ENCODE measurements at places on chromosomes 6 and 20.
A peak's percentile ranks its signal among the peaks of the same experiment; 100 is the strongest.

DNA sequence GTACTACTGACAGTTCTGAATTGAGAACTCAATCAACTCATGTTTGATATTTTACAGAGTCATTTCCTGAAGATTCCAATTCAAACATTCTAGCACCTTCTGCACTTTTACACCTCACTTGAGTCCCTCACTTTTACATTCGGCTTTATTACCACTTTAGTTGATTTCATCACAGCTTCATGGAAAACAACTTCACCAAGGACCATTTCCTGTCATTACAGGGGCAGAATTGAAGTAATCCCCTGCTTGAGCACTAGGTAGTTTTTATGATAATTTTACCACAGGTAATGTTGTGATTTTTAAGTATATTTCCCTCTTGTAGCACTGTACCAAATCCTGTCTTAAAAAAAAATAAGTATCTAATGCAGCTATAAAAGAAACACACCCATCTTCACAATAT is 312.9 kb downstream of the BTBD9 start:
- DNase-seq: no peak

DNA sequence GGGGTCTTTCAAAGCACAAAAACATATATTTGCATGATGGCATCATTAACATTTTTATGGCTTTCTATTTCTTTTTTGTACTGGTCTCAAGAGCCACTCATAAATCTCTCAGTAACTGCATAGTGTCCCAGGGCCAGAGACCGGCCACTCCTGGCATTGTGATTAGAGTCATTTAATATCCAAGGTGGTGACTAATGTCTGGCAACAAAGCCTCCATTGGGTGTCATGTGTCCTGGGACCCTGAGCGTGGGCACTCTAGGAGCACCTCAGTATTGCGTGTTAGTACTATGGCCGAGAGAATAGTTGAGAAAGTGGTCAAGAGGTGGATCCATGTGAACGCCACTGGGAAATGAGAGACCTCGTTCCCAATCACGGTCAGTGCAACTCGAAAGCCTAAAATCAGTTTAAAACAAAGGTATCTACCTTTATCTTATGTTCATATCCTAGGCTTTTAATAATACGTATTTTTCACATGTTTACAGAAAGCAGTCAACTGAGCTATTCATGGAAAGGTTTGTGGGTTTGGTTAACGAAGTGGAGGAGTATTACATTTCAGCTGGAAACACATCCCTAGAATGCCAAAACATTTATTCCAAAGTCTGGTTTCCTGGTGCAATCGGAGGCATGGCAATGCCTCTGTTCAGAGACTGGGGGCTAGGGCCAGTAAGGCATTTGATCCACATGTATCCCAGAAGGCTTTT is 2.7 kb upstream of the ESR1 start:
- DNase-seq: no peak

- no peak for DNase-seq
Observed at GRCh38 chr6:71675386-71675785, 211.0 kb upstream of the RIMS1 start.

GRCh38 chr6:166798652-166799051 is 157.7 kb downstream of the RNASET2 start:
- no peak for DNase-seq

GRCh38 chr6:99305021-99305554 is 44.4 kb downstream of the FAXC start:
- no peak for DNase-seq

- peak; percentile 50 for DNase-seq
Observed at GRCh38 chr6:13395272-13396237, 67.2 kb upstream of the TBC1D7 start.

DNA sequence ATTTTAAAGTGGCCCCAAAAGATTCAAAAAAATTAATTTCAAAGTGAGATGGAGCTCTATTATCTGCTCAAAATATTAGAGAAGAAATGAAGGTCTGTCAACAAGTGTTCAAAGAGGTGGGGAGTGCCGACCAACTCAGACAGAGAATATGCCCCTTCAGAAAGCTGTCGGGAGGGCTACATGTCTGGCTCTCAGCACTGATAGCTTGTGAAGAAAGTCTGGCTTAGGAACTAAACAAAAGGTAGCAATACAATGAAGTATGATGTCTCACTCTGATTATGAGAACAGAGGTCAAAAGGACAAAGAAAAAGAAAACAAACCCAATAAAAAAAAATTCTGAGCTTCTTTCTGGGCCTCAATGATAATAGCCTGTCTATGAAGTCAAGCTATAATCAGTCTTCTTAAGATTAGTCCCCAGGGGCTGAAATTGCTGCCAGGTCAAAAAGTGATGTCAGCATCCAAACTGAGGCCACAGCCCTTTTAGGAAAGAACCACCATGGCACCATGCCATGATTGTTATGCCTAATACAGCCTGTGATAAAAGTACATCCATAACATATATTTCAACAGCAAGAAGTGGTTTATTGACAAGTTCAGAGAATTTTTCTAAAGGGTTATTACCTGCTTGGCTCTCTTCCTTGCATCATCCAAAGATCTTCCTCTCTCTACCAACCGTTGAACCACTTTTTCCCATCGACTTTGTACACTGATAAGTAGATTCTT is 150.9 kb downstream of the DST start:
- no peak for DNase-seq

DNA sequence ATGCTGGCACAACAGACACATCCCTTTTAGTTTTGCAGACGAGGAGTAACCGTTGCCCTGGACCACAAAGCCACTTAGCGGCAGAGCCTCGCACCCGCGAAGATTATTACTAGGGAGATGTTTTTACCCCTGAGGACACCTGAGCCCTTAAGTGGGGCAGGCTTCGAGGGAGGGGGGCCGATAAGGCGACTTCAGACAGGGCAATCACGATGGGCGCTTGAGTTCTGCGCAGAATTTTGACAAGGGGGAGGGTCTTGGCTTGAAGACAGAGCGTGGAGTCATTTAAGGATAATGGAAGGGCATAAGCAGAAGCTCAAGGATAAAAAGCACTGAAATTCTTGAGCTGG is 650 bp upstream of the TTK start:
- DNase-seq: peak; percentile 37

- DNase-seq: no peak
Observed at GRCh38 chr6:8904754-8905153, 469.4 kb upstream of the SLC35B3 start.

GRCh38 chr6:16333580-16333979 is 95.2 kb downstream of the GMPR start:
- no peak for DNase-seq

- DNase-seq: no peak
Observed at GRCh38 chr6:34638834-34639736, 57.5 kb downstream of the ILRUN start.

DNA sequence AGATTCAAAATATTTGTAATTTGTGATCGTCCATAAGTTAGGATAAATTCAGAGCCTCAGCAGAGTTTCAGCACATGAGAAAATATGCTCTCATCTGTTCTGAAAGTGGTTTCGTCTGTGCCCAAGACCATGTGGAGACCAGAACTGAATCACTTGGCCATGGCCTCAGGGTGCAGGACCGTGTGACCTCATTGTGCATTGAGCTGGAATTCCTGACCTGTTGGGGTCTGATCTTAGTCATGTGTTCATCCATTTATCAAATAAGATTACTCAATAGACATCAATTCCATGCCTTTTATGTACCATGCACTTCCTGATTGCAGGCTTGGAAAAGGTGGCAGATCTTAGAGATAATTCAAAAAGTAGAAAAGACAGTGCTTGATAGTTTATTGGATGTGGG is 680.5 kb downstream of the QKI start:
- DNase-seq: no peak

DNA sequence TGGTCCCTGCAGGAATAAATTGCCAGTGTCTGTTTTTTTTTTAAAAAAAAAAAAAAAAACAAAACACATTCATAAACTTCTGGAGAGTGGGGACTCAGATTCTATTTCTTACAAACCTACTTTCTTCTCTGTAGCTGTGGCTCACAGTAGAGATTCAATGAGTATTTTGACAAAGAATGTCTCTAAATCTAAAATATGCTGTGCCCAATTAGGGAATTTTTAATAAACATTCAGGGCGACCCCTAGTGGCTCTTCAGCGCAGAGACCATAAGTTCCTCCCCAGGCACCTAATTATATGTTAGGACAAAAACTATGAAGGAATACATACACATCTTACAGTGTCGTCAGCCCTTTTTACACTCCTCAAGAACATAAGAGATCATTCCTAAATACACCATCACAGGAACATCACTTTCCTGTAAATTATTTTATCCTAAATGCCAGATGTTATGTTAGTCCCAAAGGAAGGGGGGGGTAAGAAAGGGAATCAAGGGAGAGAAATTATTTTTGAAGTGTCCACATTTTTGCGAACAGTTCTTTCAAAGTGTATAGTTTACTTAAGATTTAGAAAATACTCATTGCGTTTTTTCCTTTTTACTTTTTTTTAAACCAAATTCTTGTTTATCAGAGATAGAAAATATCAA is 21.8 kb upstream of the NAA20 start:
- DNase-seq: no peak

- no peak for DNase-seq
Observed at GRCh38 chr6:18245642-18246041, 18.7 kb downstream of the DEK start.

GRCh38 chr6:146850238-146850896 is 251.6 kb downstream of the ADGB start:
- DNase-seq: no peak

DNA sequence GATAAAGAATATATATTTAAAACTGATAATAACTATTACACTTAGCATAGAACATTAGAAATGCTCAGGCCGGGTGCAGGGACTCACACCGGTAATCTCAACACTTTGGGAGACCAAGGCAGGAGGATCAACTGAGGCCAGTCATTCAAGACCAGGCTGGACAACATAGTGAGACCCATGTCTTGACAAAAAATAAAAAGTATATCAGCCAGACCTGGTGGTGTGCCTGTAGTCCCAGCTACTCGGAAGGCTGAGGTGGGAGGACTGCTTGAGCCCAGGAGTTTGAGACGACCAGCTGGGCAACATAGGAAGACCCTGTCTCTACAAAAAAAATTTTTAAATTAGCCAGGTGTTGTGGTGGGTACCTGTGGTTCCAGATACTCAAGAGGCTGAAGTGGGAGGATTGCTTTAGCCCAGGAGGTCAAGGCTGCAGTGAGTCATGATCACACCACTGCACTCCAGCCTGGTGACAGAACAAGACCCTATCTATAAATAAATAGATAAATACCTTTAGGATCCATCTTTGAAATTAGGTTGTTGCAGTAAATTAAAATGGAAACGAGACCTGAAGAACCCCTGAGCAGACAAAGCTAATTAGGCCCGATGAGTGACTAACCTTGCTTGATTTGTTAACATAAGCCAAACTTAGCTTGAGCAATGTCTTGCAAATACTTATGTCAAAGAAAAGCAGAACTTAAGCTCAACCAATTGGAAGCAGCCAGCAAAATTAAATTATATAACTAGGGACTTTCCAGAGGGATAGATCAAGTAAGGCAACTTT is 75.8 kb upstream of the E2F3 start:
- no peak for DNase-seq

GRCh38 chr20:32493356-32493755 is 91.8 kb downstream of the NOL4L start:
- DNase-seq: no peak

DNA sequence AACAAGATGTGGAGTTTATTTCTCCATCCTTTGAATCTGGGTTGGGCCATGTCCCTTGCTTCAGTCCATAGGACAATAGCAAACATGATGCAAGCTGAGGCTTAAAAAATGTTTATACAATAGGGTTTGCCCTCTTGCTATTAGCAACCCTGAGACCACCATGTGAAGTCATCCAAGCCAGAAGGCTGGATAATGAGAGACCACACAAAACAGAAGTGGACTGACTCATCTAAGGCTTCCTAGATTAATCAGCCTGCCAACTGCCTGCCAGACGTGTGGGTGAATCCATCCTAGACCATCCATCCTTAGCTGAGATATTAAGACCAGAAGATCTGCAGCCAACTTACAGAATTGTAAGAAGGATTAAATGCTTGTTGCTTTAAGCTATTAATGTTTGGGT is 38.1 kb upstream of the ISM1 start:
- no peak for DNase-seq

DNA sequence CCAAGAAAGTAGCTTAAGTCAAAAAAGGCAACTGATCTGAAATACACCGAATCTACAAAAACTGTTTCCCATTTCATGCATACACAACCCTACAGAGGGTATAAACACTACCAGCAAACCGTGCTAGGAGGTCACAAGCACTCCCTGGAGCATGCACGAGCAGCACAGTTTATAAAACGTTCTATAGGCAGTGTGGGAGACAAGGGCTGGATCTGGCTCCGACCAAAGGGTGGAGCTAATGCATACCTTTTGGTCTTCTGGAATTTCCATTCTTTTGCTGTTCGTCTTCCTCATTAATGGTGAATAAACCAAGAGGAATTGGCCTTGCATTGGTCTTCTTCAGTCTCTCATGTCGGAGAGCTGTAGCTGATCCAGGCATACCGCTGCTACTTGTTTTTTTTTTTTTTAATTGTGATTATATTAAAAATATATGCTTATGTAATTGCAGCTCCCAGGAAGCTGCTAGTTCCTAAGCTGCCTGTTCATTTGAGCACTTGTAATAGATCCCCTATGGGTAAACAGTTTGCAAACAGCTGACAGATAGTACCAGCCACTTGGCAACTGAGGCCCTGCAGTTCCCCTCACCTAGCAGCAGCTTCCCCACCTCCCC is 24.5 kb downstream of the MAP7 start:
- no peak for DNase-seq

GRCh38 chr6:36961441-36962435 is 7.2 kb downstream of the PI16 start:
- no peak for DNase-seq

DNA sequence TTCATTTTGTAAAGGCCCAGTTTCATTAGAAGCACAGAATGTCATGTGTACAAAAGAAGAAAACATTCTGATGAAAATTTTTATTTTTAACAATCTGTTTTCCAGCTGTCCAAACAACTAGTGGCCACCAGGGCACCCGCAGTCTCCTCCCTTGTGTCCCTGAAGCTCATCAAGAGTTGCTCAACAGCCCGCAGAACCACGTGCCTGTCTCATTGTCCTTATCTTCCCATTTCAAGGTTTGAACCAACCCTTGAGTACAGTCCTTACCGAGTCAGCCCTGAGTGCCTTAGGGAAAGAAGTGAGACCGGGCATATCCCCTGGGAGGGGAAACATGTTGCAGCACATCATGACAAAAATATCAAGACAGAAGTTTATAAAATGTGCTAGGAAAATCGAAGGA is 15.9 kb upstream of the ZNF133 start:
- no peak for DNase-seq

DNA sequence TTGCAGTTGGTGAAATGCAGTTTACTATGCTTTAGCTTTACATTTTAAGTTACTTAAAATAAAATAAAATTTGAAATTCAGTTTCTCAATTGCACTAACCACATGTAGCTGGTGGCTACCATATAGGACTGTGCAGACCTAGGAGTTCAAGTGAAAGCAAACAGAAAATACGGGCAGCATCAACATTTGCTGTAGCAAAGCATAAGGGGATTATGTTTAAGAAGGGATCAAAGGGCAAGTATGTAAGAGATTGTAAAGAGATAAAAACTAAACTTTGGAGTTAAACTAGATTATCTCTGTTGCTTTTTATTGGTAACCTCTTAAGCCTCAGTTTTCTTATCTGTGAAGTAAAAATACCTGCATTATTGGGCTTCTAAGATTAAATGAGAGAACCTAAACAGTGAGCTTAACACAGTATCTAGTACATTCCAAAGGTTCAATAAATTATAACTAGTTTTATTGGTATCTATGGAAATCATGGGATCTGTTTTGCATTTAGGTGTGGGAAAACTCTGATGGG is 81.2 kb downstream of the SPTLC3 start:
- no peak for DNase-seq

GRCh38 chr20:35030136-35030535 is 62.5 kb downstream of the TRPC4AP start:
- no peak for DNase-seq
